ENCODE measurements at places on chromosomes 16 and 17.

GRCh38 chr16:15976929-15977637 is 27.7 kb downstream of the ABCC1 start:
- no peak for DNase-seq

DNA sequence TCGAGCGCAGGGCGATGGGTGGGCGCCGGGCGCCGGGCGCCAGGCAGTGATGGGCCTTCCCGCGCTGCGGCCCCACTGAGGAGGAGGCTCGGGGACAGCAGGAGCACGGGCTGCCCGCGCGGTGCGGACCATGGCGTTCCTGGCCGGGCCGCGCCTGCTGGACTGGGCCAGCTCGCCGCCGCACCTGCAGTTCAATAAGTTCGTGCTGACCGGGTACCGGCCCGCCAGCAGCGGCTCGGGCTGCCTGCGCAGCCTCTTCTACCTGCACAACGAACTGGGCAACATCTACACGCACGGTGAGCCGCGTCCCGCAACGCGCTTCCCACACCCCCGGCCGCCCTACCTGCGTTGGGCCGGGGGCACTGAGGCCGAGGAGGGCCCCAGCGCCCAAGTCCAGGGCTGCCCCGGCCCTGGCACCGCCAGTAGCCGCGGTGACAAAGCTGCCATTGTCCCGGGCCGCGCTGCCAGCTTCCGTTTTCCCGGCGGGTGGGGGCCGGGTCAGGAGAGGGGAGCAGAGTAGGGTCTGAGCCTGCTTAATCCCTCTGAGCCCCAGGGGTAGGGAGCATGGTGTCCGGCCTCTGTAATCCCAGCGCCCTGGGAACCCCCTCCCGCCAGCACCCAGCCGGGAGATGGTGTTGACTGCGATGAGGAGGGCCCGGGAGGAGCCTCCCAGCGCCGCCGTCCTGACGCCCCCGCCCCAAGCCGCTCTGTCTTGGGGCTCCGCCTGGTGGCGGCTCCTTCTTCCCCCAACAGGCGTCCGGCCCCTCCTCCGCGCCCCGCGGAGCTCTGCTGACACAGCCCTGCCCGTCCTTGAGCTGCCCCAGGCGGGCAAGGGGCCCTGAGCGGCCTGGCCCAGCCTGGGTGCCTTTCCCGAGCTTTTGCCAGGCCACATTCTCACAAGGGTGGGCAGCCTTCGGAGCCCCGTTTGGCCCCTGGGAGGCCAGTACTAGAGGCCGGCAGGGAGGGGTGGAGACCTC is 685 bp downstream of the PAQR4 start:
- peak; percentile 28 for DNase-seq

DNA sequence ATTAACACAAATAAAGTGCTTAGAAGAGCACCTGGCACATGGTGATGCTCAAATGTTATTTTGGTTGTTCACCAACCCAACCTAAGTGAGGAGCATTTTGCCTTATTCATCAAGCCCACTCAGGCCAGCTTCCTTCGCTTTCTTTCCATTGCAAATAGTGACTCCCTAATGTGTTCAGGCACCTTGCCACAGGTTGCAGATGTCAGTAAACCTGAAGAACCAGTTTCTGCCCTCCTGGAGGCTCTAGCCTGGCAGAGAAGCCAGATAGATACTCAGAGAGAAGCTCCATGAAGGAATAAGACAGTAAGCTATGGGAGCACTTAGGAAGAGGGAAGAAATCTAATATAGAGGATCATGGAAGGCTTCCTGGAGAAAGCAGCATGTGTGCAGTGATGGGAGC is 23.9 kb downstream of the GPR139 start:
- DNase-seq: no peak

DNA sequence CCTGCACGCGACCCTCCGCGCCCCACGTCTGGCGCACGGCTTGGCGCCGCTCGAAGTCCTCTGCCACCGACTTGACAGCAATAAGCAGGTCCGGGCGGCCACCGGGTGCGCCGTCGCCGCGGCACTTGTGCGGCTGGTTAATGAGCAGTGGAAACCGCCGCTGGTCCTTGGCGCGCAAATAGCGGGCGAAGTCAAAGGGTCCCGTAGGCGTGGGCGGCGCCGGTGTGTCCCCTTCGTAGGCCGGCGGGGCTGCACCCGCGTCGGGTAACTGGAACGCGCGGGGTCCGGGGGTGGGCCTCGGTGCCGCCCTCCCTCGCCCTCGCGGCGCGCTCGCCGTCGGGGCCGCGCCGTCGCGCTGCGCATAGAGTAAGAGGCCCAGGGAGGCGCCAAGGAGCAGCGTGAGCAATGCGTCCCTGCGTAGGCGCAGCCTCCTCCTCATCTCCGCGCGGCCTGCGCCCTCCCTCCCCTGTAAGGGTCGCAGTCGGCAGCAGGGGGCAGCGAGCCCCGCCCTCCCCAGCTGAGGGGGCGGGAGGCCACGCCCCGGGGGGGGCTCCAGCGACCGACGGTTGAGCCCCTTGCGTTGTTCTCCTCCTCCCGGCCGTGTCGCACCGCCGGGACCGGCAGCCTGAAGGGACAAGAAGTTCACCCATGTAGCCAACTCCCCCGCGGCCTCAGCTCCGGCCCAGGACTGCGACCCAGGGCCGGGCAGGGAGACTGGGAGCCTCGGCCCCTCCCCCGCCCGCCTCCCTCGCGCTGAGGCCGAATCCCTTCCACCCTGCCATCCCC is 558 bp downstream of the B3GNT9 start:
- DNase-seq: peak; percentile 52

DNA sequence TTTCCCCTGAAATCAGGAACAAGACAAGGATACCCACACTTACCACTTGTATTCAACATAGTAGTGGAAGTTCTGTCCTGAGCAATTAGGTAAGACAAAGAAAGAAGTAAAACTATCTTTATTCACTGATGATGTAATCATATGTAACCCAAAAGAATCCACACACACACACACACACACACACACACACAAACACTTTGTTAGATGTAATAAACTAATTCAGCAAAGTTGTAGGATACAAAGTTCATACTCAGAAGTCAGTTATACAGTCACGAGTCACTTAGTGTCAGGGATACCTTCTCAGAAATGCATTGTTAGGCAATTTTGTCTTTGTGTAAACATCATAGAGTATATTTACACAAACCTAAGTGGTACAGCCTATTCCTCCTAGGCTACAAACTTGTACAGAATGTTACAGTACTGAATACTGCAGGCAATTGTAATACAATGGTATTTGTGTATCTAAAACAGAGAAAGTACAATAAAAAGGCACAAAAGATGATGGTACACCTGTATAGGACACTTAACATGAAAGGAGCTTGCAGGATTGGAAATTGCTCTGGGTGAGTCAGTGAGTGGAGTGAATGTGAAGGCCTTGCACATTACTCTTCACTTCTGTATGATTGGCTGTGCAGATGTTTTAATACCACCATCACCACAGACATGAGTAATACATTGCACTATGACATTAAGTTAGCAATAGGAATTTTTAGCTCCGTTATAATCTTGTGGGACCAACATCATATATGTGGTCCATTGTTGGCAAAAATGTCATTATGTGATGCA is 370.1 kb downstream of the ZFHX3 start:
- no peak for DNase-seq

DNA sequence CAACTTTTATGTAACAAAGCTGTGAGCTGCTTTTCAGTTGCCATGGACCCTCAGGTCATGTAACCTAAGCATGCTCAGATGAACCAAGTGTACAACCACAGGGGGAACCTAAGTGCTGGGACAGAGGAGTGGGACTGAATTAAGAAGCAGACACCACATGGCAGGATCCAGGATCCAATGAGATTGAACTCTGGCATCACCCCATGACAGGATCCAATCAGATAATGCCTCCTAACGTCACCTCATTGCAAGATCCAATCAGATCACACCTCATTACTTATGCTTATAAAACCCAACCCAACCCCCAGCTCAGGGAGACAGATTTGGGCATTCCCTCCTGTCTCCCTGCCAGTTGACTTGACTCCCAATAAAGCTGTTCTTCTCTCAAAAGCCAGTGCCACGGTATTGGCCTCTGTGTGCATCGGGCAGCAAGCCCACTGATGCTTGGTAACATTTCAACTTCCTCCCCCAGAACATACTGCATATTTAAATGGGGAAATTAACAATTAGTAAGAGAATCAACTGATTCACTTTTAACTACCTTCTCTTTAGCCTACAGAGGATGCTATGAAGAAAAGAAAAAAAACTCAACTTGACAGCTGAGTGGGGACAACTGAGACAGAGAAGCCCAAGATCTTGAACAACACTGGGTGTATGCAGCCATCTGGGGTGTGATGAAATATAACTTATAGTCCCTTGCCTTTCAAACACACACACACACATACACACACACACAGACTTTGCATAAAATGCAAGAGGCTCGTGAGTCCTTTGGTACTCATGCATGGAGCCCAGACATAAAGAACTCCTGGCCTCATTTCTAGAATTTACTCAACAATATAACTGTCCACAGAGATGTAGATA is 148.4 kb downstream of the SLC39A11 start:
- DNase-seq: no peak

GRCh38 chr17:46044989-46045388 is 45.9 kb downstream of the STH start:
- DNase-seq: no peak

- peak; percentile 47 for DNase-seq
Measured at GRCh38 chr16:69927056-69927757, 23.9 kb upstream of the CLEC18A start.

GRCh38 chr16:78645657-78646056 is 546.2 kb downstream of the WWOX start:
- DNase-seq: no peak

DNA sequence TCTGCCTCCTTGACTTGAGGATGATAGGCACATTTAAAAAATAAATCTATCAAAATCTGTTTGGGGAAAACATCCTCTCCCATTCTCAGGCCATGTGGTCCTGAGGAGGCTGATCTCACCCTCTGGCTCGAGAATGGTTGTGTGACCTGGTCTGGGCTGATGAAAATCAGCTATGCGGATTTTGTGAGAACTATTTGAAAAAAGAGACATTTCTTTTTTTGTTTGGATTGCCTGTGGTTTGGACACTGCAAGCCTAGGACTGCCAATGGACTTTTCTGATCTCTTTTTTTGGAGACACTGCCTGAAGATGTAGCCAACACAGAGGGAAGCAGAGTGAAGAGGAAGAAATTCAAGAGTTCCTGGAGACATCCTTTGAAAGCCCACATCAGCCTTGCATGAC is 145.9 kb downstream of the HS3ST3B1 start:
- DNase-seq: no peak

DNA sequence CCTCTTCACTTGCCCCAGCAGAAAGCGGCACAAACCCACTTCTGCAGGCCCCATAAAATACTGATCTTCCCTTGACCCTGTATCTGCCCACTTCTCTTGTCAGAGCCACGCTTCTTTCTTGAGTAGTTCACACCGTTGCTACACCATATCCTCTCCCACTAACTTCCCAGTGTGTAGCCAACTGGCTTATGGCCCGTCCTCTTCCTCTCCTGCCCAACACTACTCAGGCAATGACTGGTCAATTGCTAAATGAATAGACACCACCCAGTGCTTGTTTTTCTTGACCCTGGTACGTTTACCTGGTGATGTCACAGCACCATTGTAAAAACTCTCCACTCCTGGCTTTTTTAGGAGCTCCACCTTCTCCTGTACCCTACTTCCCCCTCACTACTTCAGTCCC is 86.9 kb downstream of the NDEL1 start:
- DNase-seq: no peak

DNA sequence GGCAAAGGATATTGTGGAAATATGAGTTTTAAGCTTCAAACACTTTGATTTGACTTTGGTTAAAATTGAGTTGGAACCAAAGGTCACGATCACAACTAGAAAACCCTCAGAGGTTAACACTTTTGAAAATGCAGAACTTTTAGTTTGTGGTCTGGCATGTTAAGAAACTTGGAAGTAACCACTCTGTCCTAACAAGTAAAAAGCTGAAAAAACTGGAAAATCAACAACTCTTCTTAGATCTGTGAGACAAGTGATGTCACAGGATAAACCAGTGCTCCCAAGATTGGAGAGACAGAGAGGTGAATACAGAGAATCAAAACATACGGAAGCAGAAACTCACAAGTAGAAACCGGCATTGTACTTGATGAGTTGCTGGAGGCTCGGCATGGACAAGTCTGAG is 17.4 kb downstream of the MFSD6L start:
- no peak for DNase-seq

DNA sequence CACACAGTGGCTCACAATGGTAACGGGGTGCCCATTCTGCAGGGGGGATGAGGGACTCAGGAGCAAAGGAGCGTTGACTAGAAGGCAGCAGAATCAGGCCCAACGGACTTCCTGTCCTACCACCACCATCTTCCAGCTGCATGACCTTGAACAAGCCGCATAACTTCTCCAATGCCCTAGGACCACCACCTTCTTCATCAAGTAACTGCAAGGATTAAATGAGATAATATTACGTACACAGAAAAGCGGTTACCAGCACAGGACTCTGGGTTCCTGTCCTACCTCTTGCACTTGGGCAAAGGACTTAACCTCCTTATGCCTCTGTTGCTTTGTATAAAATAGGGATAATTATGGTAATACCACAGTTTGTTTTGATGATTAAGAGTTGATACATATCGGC is 4.7 kb downstream of the ASPHD1 start:
- no peak for DNase-seq

GRCh38 chr17:47866941-47867340 is 16.0 kb upstream of the SP6 start:
- DNase-seq: no peak

DNA sequence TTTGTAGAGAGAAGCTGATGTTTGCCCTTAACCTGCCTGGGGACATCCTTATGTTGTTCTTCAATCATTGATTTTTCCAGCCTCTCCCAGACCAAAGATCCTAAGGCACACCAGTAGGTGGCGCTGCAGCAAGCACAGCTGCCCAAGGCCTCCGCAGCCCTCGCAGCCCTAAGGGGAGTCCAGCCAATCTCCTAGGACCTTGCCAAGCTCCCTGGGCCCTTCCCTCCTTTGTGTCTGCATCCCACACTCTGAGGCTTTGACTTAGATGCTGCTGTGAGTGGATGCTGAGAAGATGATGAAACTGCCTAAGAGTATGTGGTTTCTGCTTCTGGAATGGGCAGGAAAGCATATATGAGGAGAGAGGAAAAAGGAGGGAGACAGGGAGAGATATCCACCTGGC is 47.1 kb downstream of the SPACA3 start:
- no peak for DNase-seq

- DNase-seq: no peak
Measured at GRCh38 chr17:27968206-27968732, 74.2 kb upstream of the NLK start.

- DNase-seq: no peak
Measured at GRCh38 chr17:29618272-29619065, 4.2 kb downstream of the CORO6 start.

GRCh38 chr17:27664606-27664965 is 33.6 kb downstream of the LGALS9 start:
- no peak for DNase-seq

- no peak for DNase-seq
Measured at GRCh38 chr17:36703860-36704266, 102.5 kb downstream of the MRM1 start.

DNA sequence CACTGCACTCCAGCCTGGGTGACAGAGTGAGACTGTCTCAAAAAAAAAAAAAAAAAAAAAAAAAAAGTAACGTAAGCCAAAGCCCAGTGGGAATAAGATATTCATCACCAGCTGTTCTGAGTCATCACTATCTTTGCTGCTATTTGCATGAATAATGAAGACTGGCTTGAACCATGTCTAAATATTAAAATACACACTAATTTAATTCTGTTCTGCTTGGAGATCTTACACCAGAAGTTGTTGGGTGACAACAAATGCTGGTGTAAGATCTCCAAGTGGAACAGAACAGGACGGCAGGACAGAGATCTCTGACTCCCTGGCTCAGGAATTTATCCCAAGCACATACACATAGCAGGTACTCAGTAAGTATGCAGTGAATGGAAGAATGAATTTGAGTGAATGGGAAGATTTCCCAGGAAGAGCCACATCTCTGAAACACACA is 19.6 kb downstream of the DNAH17 start:
- no peak for DNase-seq

- no peak for DNase-seq
Measured at GRCh38 chr17:41907185-41907556, 11.6 kb downstream of the ACLY start.
